ENCODE measurements at places on chromosomes 5 and 9.

GRCh38 chr5:129345213-129345924 lies 114.7 kb upstream of the ADAMTS19 start:
- no peak for DNase-seq

- no peak for DNase-seq
These were observed 6.6 kb upstream of the CCDC187 start for GRCh38 chr9:136310273-136311030.

DNA sequence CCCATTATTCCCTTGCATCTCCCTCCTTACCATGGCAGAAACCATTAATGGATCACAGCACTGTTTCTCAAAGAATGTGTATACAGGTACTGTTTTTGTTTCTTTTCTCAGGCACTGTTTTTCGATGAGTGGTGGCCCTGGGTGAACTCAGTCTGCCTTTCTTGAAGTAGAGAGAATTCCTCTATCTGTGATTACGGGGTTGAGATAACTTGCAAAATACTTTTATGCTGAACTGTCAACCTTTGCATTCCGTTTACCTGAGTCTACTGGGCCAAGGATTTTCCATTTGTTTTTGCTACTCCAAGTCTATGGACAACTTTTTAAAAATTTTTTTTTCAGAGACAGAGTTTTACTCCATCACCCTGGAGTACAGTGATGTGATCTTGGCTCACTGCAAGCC lies 82.7 kb upstream of the CLINT1 start:
- peak; percentile 5 for DNase-seq

DNA sequence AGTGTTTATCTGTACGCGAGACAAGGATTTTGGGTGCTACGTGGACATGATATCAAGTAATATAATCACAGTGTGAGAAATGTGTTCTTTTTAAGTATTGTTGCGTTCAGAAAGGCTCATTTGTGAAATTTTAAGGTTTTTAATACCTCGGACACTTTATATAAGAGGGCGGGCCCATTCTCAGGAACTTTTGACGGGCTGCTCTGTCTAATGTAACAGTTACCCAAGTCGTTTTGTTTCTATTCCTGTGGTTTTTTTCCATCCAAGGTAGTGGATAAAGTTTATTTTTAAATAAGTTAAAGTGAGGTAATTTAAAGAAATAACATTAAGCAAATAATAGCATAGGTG lies 525 bp downstream of the SRP19 start:
- no peak for DNase-seq

GRCh38 chr5:310941-311434 lies 10.5 kb upstream of the AHRR start:
- peak; percentile 24 for DNase-seq

DNA sequence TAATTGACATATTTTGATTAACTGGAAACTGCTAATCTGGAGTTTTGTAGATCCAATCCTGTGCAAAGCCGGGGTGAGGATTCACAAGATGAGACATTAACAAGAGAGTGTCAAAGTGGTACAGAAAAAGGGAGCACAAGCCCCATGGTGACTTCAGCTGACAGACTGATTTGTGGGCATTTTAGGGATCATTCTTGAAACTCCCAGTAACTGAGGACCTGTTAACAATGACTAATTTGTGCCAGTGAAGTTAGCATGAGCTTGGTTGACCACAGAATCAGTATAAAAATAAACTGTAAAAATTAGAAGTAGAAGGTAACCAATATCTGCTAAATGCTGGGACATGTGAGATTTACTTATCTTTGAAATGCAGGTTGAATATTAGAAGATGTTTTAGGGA lies 1578.3 kb downstream of the EFNA5 start:
- no peak for DNase-seq

DNA sequence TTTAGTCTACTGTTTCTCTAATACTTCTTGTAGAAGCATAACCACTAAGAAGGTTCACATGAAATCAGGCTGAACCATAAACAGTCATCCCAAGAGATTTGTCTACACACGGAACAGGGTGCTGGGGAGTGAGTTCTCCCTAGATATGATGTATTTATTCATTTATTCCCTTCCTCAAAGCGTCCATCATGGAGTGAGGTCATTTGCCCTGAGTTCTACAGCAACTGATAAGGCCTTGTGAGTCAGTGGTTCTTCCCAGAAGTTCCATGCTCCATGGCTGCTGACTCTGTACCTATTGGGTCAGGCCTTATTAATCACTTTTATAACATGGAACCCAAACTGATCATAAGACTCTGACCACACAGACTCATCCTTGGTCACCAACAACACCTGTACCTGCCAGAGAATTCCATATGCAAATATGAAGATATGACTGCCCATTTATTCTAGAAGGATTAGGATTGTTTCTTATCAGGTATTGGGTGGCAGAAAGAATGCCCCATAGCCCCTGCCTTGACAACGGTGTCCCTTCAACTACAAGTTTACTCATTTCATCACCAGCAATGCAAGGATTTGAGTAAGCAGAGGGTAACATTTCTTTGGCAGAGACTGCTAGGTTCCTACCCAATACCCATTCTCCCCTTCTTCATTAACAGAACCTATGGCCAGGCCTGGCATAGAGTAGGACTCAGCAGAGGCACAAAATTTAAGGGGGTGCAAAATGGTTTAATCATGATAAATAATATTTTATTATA lies 118.1 kb downstream of the LHFPL2 start:
- DNase-seq, result peak; percentile 79

GRCh38 chr5:168950241-168950951 lies 350.5 kb downstream of the SLIT3 start:
- no peak for DNase-seq

- DNase-seq, result no peak
These were observed 405.9 kb downstream of the ZSWIM6 start for GRCh38 chr5:61737964-61738340.

DNA sequence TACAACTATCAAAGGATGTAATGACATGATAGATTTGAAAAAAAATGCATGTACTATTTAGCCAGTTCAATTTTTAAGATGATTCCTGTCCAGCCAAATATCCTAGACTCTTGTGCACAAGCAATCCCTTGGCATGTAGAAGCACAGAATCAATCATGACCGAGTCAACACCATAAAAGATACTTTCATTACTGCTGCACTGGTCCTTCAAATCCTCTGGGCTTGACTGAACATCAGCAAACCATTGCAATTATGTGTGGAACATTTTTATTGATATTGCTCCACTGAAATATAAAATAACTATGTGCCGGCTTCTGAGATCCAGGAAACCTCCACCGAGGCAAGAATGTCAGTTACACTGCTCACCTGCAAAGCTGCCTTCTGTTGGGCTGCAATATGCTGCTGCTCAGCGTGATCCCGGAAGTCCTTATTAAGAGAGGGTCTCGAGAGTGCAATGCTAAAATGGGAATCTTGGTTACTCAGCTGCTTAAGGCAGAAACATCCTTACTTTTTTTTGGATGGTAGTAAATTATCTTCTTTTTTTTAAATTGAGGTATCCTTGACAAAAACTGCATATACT lies 28.7 kb downstream of the INIP start:
- no peak for DNase-seq

- DNase-seq, result peak; percentile 61
These were observed 724 bp downstream of the TCERG1 start for GRCh38 chr5:146447734-146448380.

DNA sequence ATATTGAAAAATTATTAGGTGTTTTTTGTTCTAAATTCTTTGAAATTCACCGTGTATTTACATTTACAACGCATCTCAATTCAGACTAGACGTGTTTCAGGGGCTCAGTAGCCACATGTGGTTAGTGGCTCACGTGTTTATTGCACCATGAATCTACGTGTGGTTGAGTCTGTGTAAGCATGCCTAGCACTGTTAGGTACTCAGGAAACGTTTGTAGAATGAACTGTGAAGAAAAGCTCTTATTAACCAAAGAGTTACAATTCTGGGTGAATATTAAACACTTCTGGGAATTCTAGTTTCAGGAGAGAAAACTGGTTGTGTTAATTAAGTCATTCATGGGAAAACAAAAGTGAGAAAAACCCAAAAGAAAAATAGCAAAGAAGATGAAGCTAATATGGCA lies 117.5 kb upstream of the CDH6 start:
- no peak for DNase-seq

DNA sequence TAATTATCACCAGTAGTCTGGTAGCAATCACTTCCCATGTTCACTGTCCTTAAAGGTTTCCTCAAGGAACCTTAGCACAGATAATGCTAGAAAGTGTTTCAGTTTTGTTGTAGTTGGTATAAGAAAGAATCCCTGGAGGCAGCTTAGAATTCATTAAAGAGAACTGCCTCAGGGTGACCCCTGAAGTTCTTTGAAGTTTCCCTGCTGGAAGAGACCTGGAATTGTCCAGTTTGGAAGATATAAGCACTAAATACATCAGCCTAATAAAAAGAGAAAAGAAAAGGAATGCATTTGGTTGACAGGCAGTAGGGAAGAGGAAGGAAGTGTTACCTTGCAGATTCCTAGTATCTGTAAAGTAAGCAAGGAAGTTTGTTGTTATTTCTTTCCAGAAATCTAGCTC lies 999.6 kb upstream of the DMAC1 start:
- no peak for DNase-seq
